ENCODE measurements at places on chromosomes 3 and 15. TPM values are rescaled to one million over a fixed set of nuclear protein-coding genes. Genes with fewer than 3 reads are reported as not detected.

Gene SCAMP5
- total RNA-seq: 0.36 TPM

Gene CACNA1D
- total RNA-seq: under 0.01 TPM

Gene TP53BP1
- 64.5 TPM for total RNA-seq

GRCh38 chr15:90873998-90874605 lies 5.7 kb downstream of the FURIN start:
- no peak for DNase-seq

DNA sequence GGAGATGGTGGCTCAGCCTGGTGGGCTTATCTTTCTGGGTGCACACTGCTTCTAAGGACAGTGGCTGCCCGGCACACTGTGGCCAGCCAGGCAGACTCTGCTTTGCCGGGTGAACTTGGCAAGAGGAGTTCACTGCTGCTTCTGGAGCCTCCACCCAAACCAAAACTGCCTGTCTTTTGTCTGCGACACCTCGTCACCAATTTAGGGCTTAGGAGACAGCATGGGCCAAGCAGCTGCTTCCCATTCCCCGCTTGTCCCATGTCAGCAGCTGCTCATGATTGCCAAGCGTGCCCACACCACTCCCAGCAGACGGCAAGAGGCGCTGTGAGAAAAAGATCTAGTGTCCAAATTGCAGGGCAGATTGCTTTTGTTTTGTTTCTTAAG lies 57.3 kb downstream of the LSM3 start:
- no peak for DNase-seq

DNA sequence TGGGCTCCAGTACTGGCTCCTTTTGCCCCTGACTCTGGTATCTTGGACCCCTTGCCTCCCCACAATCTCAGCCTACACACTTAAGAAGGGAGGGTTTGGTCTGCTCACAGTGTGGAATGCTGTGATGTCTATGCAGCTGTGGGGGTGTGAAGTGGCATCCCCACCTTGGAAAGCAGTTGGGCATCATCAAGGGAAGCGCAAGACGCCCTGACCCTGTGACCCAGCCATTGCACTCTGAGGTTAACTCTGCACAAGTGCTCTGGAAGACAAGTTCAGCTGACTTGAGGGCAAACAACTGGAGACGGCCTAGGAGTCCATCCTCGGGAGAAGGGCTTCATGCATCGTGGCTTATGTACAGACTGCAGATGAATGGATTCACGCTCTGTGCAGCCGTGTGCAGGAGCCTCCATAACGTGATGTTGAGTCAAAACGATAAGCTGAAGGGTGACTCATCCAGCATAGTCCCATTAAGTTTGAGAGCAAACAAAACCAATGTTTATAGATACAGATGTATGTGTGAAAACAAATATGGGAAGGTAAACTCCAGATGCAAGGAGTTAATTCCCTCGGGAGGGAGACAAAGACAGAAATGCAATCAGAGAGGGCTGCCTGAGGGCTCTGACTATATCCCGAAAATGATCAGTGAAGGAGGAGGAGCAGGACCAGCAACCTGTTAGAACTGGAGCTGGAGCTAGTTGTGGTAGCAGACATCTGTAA lies 86.8 kb downstream of the LSM3 start:
- DNase-seq: peak; percentile 85

GRCh38 chr3:151877269-151877668 lies 3.8 kb downstream of the SUCNR1 start:
- no peak for DNase-seq

- DNase-seq: no peak
Observed at GRCh38 chr3:64121750-64122311, 98.5 kb upstream of the PSMD6 start.

DNA sequence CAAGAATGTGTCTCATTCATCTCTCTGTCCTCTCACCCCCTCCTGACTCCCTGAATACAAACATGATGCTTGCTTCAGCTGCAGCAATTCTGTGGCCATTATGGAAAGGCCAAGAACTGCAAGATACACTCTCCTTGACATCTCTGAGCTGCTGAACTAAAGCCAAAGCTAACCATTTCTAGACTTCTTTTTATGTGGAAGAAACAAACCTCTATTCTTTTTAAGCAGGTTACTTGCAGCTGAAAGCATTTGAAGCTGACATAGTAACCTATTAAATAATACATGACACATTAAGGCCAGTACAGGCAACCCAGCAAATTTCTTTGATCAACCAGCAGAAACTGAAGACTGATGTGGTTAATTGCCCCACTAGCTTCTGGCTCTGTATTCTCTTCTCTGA lies 17.5 kb downstream of the FHIT start:
- no peak for DNase-seq

GRCh38 chr3:52707585-52707984 lies 1.7 kb downstream of the SPCS1 start:
- no peak for DNase-seq

DNA sequence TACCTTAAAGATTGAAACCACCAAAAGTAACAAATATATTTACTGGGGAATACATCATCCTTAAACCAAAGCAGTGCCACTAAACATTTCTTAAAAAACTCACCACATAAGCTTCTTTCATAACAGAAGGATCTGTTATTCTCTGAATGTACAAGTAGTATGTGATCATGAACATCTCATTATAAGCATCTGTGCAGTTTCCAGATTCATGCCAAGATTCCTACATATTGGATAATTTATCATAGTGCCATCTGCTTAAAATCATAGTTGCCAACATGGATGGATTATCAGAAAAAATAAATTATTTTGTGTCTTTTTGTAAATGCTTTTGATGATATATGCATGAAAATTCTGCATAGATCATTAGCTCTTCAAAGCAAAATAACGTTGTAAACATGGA lies 21.8 kb upstream of the BCHE start:
- no peak for DNase-seq

Measured in IMR-90 (cell line).